Activated T-helper 9 cell treated with anti-CD3 and anti-CD28 coated beads, Interleukin-2, amount 50 U/mL, for 16 hours (primary cell): ENCODE measurements at places on chromosomes 16 and 17.
A peak's percentile ranks its signal among the peaks of the same experiment; 100 is the strongest.

DNA sequence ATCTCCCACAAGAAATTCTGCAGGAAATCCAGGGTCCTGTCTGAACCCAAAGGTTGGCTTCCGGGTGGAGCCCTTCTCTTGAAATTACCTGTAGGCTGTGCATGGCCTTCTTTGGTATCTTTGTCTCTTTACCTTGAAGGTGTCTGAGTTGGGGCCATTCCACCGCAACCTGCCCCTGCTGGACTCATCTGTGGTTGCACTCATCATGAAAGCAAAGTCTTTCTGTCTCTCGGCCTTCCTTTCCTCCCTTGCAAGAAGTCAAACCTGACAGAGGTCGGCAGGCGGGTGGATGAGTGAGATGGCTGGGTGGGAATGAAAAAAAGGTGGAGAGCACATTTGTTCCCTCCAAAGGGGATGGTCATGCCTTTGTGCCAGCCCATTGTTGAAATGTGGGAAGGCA lies 25.1 kb downstream of the SALL1 start:
- no peak for DNase-seq

- no peak for DNase-seq
These were observed 57.2 kb downstream of the TBC1D16 start for GRCh38 chr17:79978548-79978855.

DNA sequence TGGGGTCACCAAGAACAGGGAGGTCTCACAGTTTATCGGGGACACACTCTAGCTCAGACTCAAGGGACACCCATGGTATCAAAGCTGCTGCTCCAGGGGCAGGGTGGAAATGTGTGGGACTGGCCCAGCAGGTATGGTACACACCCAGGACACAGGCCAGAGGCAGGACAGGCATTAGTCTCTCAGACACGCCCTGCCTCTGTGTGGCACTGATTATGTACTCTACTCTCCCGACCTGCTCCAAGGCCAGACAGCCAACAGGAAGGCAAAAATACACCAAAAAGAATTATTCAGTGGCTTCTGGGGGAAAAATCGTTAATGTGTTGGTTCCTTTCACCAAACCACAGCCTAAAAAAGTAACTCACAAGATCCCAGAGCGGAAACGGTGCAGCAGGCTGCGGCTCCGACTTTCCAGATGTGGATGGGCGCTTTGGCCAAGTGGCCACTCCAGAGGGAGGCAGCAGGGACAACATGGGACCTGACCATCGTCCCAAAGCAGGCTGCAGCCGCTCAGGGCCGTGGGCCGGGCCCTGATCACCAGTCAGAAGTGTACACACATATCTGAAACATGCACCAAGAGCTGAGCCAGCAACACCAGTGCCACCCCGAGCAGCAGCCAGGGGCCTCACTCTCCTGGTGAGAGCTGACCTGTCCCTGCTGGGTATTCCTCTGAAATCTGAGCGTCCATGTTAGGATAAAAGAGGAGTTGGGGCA lies 1.0 kb upstream of the SIRT7 start:
- DNase-seq = no peak

GRCh38 chr16:24718967-24719521 lies 10.4 kb upstream of the TNRC6A start:
- no peak for DNase-seq

DNA sequence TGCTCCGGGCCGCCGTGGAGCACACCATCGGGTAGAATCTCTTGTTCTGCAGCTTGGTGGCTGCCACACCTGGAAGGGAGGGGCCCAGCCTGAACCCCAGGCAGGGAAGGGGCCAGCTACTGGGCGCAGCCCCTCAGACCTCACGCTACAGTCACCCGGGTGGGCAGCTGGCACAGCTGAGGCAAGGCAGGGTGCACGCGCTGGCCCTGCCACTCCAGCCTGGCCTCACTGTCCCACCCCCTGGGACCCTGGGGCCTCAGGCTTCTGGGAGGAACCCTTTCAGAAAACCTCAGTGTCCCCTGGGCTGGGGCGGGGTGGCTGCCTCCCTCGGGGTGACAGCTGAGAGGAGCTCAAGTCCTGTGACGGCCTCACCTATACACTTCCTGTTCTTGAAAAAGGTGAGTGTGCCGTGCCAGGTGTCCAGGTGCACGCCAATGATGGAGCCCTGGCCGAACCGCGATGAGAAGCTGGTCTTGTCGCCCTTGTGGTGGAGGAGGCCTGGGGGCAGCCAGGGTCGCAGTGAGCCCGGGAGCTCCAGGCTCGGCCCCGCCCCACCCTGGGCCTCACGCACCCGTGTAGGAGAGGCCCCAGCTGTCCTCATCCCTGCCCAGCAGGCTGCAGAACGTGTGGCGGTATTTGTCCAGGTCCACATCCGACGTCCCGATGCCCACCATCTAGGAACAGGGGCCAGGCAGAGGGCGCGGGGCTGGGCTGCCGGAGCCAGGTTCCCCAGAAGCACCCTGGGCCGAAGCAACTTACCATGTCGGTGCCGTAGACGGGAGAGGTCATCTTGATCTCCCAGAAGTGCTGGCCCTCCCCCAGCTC lies 4.7 kb upstream of the MRPS34 start:
- DNase-seq = no peak

DNA sequence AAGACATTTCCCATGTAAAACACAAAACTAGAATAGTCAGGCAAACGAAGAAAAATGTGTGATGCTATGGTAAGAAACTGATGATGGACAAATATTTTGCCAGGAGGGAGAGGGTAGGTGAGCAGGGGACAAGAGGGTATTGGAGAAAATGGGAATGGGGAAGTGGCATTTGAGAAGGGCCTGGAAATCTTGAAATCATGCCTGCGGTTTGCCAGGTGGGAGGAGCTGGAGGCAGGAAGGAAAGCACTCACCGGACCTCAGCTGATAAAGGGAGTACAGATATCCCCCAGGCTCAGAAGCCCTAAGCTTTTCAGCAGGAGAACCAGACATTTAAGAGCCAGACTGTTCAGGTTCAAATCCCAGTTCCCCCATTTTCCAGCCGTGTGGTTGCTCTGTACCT lies 103.6 kb downstream of the GSG1L start:
- DNase-seq = no peak

DNA sequence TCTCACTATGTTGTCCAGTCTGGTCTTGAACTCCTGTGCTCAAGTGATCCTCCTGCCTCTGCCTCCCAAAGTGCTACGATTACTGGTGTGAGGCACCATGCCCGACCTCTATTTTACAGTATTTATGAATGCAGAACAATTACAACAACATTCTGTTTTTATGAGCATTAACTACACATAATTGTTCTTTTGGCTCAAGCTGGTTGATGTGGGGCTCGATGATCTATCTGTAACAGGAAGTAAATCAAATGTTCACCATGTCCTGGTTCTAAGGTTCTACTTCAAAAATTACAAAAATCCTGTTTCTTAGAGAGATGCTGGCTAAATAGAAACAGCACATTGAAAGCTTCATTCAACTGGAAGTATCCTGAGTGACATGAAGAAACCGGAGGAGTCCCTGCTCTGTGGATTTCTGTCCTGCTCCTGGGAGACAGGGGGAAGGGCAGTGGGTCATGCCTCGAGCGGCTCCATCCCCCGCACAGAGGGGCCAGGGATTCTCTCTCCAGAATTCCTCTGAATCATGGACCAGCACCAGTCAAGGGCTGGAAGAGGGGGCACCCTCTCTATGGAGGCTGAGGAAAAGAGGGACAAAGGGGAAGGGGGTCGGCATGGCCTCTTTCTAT lies 31.5 kb downstream of the FA2H start:
- no peak for DNase-seq

DNA sequence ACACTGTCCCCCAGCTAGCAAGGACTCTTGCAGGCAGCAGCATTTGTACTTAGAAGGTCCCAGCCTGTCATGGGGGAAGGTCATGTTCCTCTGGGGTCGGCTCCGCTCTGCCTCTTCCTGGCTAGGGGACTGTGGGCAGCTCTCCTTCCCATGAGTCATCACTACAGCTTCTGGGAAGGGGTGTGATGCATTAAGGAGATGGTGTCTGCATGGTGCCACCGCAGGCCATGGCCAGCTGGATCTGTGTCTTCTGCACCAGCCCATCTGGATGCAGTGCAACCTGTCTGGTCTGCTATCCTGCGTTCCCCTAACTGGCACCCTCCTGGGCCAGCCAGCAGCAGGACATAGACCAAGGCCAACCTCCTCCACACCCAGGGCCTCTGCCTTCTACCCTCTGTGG lies 6.3 kb downstream of the STARD3 start:
- no peak for DNase-seq

- no peak for DNase-seq
These were observed 8.4 kb downstream of the NDUFAB1 start for GRCh38 chr16:23587726-23588125.

- no peak for DNase-seq
These were observed 36.8 kb upstream of the DLX4 start for GRCh38 chr17:49932138-49932723.

DNA sequence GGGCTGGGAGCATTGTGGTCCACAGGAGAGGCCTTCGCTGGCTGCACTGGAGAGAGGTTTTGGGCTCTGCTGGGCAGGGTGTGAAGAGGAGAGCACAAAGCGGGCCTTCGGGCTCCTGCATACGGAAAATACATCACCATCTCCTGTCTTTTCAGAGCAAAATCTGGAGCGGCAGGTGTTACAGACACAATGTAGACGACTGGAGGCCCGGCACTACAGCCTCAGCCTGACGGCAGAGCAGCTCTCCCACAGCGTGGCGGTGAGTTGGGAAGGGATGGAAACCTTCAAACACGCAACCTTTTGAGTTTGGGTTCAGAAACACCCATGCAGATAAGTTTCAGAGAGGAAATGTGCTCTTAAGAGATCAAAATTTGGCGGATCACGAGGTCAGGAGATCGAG lies 17.9 kb downstream of the GINS2 start:
- DNase-seq = no peak

DNA sequence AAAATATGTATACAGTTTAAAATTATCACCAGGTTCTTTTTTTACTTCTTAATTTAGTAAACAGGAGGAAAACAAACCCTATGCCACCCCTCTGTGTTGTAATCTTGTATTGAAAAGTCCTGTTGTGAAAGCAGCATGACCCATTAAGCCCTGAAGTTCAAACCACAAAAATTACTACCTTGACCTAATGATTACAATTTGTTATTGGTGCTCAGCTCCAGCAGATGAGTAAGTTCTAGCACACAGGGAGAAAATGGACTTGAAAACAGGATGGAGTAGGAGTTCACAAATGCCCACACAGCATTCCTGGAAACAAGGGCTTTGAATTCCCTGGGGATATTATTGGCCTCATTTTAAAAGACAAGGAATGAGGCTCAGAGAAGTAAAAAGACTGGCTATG lies 505.8 kb upstream of the ERCC4 start:
- DNase-seq = no peak

GRCh38 chr17:45812102-45812501 lies 28.0 kb downstream of the CRHR1 start:
- DNase-seq = no peak

DNA sequence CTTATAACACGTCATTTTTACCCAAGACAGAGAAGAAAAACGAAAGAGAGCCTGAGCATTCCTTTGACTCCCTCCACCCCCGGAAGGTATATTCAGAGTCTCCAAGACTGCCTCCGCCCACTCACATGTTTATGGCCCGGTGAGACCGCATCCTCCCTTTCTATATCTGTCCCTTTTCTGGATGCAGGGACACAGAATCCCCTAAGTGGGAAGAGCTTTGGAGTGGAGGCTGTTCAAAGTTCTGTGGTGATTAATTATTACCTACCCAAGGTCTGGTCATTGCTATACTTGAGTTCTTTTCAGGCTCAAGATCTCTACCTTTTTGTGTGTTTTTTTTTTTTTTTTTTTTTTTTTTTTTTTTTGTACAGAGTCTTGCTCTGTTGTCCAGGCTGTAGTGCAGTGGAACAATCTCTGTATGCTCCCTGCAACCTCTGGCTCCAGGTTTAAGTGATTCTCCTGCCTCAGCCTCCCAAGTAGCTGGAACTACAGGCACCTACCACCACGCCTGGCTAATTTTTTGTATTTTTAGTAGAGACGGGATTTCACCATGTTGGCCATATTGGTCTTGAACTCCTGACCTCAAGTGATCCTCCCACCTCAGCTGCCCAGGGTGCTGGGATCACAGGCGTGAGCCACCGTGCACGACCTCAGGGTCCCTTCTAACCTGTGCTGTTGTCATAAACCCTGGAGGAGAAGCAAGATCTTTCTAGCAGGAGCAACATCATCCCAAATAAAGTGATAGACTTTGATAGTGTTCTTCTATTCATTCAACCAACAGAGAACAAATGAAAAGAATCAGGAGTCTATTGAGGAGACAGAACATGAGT lies 407.1 kb downstream of the WWOX start:
- DNase-seq = no peak

- peak; percentile 42 for DNase-seq
These were observed 555 bp downstream of the NUP88 start for GRCh38 chr17:5418858-5419355.

GRCh38 chr16:4217204-4218131 lies 24.4 kb downstream of the SRL start:
- no peak for DNase-seq
